ENCODE measurements at places on chromosomes 13 and 19.

GRCh38 chr19:47749326-47749725 is 4.0 kb downstream of the NOP53 start:
- no peak for DNase-seq

DNA sequence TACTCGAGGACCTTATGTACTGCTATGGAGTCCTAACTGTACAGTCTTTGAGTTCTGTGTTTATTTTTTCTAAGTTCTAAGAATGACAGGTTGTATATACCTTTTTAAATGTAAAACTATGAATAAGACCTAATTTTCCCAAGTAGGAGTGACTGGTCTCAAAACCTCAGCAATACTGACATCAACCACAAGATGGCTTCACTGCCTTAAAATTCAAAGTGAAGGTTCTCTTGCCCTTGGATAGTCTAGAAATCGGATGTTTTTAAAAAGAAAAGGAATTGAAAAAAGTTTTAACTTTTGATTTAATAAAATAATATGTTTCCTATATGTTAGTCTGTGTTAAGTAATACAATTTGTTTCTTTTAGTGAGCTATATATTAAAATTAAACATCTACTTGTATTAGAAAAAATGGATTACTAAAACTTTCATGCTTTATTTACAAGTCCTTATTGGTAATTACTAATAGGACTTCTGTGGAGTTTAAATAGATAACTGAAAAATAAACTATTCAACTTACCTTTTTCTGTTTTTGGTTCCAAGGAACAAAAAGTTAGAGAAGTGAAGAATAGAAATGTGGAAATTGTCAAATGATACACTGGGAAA is 52.0 kb downstream of the TDRD3 start:
- DNase-seq = peak; percentile 25

GRCh38 chr13:107441279-107441678 is 774.1 kb downstream of the LIG4 start:
- DNase-seq = no peak

GRCh38 chr13:46530084-46530935 is 22.7 kb upstream of the LRCH1 start:
- DNase-seq = no peak

DNA sequence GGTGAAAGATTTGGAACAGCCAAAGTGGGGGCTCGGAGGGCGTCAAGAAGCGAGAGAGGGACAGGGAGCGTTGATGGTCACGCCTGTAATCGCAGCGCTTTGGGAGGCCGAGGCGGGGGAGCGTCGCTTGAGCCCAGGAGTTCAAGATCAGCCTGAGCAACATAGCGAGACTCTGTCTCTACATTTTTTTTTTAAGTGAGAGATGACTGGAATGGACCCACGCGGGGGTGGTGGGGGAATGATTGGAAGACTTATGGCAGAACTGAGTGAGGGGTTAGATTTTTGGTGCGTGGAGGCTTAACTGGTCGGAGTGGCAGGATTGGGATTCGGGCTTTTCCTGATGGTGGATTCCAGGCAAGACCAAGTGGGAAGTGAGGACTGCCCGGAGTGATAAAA is 725 bp downstream of the PSMD8 start:
- peak; percentile 10 for DNase-seq

GRCh38 chr19:45901912-45902650 is at the start of gene MYPOP:
Gene MYPOP, minus strand, starts transcription at chr19:45902613. Its CDS starts 840 bp downstream, at chr19:45901773.
- no peak for DNase-seq

DNA sequence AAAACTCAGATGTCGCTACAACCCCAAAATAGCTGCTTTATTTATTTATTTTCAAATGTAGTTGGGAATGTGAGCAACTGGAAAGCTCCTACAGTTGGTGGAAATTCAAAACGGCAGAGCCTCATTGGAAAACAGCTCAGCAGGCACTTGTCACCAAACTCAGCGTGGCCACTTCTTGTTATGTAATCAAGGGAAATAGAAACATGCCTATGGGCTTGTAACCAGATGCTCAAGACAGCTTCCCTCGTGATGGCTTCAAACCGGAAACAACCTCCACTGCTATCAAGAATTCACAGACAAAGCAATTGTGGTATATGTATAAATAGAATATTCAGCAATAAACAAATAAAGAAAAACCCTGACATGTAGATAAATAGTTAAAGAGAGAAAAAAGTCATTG is 627.8 kb upstream of the SLC10A2 start:
- no peak for DNase-seq

DNA sequence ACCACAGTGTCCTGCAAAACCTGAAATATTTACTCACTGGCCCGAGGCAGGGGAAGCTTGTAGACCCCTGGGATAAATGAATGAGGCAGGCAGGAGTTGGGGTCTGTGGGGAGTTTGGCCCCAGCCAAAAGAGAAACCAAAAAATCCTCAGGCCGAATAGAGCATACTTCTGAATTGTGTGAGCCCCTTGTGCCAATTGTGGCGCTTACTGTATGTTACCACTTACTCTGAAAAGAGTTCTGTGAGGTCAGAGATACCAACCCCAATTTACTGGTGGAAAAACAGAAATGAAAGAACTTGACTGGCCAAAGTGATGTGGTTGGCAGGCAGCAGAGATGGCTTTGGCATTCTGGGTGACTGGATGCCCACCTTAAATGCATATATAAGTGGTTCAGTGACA is 6.9 kb downstream of the CARM1 start:
- no peak for DNase-seq

DNA sequence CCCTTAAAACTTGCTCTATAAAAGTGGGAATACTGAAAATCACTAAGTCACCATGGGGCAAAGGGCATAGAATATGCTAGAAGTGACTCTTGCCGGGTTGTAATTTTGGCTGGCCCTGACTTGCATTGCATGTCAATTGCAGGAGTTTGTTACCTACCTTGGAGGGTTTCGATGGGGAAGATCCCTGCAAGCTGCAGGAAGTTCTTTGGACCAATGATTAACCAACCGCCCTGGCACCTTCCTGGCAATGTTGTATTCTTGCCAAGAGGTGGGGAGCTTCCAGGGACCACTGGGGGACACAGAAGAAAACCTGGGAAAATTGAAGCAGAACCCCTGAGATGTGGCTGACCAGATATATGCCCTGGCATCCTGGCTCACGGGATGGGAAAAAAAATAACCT is 235.8 kb downstream of the B3GLCT start:
- no peak for DNase-seq

- peak; percentile 82 for DNase-seq
Observed at GRCh38 chr19:982567-983170, 1.5 kb upstream of the WDR18 start.

- DNase-seq = no peak
Observed at GRCh38 chr19:13681509-13681908, 82.8 kb upstream of the MRI1 start.

DNA sequence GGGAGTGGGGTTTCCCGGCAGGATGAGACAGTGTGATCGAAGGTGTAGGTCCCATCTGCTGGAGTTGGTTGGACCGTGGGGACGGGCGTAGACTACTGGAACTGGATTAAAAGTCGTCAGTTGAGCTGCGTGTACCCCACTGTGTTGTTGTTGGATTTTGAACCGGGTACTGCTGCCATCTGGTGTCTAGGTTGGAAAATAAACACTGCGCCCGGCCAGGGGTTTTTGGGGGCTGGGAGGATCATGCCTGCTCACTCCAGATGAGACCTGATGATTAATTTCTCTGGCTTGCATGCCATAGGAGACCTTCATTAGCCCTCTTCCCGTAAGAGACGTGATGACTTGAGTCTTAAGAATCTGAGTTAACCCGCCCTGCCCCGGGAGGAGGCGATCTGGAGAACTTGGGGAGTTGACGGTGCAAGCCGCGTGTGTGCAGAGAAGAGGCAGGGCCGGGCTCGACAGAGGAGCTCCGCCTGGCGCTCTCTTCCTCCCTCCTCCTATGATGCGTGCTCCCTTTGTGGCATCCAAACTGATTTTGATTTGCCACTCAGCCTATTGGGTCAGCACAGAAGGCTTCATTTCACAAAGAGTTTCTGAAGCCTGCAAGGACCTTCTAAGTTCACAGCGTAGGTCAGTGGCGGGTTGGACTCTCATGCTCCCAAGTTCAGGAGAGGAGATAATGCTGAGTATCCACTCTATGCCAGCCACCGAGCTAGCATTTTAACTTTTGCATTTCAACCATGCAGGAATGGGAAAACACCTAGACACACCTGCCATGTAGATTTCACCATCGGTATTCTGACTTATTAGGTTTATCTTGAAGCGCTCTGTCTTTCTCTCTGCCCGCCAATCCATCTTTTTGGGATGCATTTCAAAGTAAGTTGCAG is 2.7 kb downstream of the UHRF1 start:
- peak; percentile 54 for DNase-seq
